Hypothalamus (tissue), 51 donors: ENCODE measurements at places on chromosomes 6 and 20.

DNA sequence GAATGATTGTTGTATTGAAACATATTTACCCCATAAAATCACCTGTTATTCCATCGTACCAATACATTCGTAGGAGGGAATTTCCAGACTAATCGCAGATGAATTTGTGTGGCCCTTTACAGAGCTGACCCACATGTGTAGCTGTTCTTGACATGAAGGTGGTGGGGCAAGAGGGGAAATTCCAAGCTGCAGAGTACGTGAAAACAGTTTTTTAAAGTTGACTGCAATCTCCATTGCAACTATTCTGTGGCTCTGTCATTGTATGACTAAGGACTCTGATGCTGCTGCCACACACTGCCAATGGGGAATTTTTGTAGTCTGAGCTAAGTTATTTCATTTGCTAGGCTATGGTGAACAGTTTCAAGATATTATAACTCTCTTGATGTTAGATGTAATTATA is 46.4 kb upstream of the ADTRP start:
- DNase-seq = no peak

DNA sequence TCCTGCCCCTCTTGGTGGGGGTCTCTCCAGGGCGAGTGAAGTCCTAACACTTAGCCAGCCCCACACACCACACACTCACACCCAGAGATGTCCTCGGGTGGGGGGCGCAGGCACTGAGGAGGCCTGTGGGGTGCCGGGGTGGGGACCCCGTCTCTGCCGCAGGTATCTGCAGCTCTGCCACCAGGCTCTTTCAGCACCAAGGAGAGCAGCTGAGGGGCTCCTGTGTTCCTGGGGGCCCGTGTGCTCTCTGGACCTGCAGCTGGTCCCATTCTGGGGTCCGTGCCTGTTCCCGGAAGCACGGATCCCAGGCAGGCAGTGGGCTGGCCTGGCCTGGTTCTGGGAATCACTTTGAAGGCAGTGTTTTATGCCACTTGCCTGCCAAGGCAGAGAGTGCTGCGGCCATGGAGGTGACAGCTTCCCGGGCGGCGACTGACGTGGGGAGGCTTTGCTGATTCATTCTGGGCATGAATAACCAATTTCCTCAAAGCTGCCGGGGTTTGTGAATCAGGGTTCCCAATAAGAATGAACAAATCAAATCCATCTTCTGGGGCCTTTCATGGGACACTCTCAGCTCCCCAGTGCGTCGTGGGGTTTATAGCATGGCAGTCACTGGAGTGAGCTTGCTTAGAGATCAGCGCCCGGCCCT is 54.4 kb upstream of the SLCO4A1 start:
- DNase-seq = no peak

DNA sequence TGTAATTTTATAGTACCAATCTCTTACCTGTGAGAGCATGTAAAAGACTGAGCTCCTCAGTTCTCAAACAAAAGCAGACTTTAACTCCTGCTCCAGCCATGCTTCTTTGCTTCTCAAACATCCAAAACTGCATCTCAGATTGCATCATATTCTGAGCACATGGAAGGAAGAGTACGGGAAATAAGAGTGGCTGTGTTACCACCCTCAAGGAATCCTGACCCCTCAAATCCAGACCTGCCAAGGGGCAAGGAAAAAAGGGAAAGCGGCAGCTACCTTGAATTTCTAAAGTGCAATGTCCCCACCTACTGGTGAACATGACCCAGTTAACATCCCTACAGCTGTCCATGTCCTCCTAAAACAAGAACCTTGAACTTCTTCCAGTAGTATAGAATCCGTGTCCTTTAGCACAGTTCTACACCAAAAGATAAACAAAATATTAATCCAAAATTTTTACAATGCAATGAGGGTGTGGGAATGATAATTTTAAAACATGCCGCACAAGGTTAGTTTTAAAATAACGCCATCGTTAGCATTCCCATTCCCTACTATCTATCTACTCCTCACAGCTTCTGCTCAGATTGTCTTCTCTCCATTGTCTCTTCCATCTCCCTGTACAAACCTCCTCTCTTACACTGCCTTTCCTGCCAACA is 34.1 kb upstream of the HLA-DQB1 start:
- no peak for DNase-seq

GRCh38 chr20:58870293-58871014 is 17.9 kb downstream of the GNAS start:
- DNase-seq = peak; percentile 54

DNA sequence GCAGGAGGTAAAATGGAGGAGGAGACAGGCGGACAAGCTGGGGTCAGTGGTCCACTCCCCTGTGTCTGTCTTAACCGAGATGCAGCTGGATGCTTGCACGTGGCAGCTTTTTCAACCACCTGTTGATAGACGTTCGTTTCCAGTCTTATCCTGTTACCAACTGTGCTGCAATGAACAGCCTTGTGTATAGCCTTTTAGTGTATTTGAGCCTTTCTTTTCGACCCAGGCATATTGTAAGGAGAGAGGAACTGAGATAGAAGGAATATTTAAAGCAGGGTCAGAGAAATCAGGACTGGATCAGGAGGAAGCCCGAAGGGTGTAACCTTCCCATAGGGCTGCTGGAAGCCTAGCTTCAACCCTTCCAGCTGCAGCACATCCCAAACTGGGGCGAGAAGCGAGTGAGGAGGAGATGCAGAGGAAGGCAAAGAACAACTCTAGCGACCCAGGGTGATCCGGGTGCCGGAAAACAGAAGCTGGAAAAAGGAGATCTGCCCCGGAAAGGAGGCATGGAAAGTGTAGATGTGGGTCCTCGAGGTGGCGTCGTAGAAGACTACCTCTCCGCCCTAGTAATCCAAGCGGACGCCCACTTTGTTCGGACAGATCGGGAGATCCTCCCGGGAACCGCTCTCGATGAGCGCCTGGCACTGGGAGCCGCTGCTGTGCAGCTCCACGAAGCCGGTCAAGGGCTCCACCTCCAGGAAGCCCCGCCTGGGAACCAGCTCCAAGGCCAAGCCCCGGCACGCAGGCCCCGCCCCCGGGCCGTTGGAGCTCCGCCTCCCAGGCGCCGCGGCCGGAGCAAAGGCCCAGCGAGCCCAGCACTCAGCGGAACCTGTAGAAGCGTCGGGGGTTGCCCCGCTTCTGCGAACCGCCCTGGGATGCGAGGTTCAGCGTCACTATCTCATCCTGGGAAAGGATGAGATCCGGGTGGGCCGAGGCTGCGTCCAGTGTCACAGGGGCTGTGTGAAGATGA is 11.2 kb downstream of the TRIM31 start:
- DNase-seq = peak; percentile 4

GRCh38 chr6:52254731-52255378 is 10.6 kb upstream of the IL17F start:
- no peak for DNase-seq

GRCh38 chr6:28794175-28795002 is 129.4 kb downstream of the TRIM27 start:
- no peak for DNase-seq

GRCh38 chr6:53070806-53071205 is 5.6 kb downstream of the FBXO9 start:
- no peak for DNase-seq

DNA sequence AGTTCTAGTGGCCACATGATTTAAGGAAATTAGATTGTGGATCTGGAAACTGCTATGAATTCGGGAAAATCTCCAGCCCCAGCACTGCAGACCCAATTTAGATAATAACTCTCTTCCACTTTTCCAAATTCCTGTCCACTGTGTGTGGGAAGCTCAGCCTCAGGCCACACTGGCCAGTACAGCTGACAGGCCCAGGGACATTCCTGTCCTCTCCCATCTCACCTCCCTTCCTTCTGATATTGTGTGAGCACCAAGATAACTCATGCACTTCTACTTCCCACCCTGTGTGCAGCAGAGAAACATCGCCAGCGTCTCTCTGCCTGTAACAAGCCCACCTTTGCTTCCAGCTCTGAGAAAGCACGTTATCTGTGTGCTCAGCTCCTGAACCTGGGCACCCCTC is 145.1 kb upstream of the RREB1 start:
- no peak for DNase-seq

DNA sequence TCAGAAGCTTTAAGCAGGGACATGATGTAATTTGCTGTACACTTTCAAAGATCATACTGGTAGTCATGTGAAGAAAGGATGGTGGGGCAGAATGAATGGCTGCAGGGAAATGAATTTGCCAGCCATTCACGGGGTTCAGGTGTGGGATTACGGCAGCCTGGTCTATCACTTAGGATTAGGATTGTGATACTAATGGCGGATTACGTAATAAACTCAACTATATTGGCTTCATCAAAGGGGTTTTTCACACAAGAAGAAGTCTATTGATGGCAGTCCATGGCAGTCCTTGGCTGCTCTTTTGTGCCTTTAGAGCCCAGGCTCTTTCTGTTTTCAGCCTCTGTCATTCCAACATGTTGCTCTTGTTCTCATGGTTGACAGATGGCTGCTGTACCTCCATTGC is 12.6 kb upstream of the EEF1E1 start:
- DNase-seq = no peak

- DNase-seq = no peak
These were observed 50.8 kb downstream of the PREX1 start for GRCh38 chr20:48777005-48777404.

DNA sequence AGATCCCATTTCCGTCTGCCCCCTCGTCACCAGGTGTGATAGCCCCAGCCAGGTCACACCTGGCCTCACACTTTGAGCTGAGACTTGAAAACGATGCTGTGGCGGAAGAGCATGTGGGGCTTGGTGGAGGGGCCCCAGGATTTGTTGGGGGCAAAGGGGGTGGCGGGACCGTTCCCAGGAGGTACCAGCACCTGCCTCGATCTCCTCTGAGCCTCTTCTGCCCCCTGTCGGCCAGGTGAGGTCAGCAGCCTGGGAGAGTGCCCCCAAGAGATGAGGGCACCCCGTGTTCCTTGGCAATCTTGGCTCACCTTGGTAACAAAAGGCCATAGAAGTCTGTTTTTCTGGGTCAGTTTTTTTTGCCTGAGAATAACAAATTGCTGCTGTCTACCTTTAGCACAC is 25.4 kb downstream of the SPATA2 start:
- DNase-seq = no peak

GRCh38 chr6:127458817-127459216 is 372 bp downstream of the KIAA0408 start:
- DNase-seq = no peak

DNA sequence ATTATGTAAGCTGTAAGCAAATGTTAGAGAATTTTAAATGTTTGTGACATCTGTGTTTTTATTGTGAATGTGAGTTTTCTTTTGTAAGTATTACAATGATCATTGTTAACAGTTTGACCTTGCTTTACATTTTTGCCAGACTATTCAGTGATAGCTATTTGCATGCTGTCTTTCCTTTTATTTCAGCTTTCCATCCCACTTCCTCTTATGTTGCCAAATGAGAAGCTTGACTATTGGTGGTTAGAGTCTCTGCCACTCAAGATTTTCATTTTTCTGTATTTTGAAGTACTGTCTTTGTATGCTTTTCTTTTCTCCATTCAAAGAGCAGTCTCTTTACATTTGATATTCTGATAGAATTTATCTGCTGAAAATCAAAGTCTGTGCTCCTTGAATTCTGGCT is 104.1 kb downstream of the PRIM2 start:
- no peak for DNase-seq

DNA sequence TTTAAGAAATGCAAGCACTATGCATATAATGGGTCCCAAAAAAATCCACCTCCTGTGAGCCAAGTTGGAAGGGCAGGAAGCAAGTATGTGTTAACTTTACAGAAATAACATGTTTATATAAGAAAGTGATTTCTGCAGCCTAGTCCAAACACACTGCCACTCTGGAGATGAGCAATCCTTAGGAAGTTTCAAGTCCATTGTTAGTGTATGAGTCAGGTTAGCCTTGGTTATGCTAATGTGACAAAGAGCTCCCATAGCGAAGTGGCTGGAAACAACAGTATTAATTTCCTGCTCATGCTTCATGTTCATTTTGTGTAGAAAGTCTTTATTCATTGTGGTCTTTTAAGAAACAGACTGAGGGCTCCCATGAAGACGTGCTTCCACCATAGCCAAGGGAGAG is 121.4 kb downstream of the TBXT start:
- DNase-seq = no peak

GRCh38 chr6:143970456-143971218 is 37.4 kb downstream of the PLAGL1 start:
- DNase-seq = no peak

GRCh38 chr20:444862-445426 is 17.4 kb downstream of the TBC1D20 start:
- DNase-seq = no peak

- no peak for DNase-seq
These were observed 33.6 kb downstream of the FAM209B start for GRCh38 chr20:56566621-56567020.

- no peak for DNase-seq
These were observed 235.2 kb downstream of the SOX4 start for GRCh38 chr6:21828704-21829103.

- DNase-seq = no peak
These were observed 174.9 kb downstream of the FRK start for GRCh38 chr6:115885636-115886366.

DNA sequence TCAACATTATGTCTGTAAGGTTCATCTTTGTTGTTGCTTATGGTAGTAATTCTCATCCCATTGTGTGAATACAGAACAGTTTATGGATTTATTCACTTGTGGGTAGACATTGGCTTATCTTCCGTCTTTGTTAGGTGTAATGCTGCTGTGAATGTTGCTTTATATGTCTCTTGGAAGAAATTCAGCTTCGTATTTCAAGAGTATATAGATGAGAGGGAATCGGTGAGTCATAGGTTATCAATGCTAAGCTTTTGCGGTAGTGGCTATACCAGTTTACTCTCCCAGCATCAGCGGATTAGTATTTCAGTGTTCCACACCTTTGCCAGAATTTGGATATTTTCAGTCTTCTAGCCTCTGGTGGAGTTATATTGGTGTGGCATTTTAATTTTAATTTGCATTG is 77.8 kb downstream of the ZFAND3 start:
- DNase-seq = no peak

DNA sequence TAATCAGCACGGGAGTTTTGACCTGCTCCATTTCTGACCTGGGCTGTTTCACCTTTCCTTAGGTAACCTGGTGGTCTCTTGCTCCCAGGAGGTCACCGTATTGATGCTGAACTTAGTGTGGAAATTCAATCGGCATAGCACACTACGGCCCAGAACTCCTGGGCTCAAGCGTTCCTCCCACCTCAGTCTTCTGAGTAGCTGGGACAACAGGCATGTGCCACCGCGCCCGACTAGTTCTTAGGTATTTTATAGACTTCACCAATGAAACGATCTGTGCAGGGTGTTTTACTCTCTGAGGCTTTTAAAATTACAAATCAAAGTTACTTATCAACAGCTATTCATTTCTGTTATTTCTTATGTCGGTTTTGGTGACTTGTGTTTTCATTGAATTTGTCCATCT is 42.1 kb downstream of the ATG5 start:
- no peak for DNase-seq

DNA sequence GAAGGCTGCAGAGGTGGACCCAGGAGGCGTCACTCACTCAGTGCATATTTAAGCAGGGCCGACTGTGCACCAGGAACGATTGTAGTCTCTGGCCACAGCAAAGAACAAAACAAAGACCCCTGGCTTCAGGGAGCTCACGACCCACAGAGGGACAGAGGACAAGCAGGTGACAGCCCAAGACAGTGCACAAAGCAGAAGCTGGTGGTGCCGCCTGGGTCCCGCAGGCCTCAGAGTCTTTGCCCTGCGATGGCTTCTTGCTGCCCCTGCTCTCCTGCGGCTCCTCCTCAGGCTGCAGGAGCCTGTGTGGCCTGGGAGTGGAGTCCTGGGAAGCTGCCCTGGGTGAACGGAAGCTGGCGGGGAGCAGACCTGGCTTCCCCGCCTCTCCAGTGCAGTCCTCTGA is 300.0 kb downstream of the PREX1 start:
- DNase-seq = no peak
